ELF-1 (cell line): ENCODE measurements at places on chromosomes 2 and 18.

GRCh38 chr2:143237146-143237777 lies 108.0 kb downstream of the ARHGAP15 start:
- DNase-seq: no peak

GRCh38 chr2:240203788-240204270 lies 63.4 kb upstream of the OTOS start:
- DNase-seq: no peak

GRCh38 chr2:150732491-150732890 lies 245.0 kb upstream of the RND3 start:
- no peak for DNase-seq

GRCh38 chr2:118121986-118122524 lies 33.8 kb downstream of the INSIG2 start:
- no peak for DNase-seq

DNA sequence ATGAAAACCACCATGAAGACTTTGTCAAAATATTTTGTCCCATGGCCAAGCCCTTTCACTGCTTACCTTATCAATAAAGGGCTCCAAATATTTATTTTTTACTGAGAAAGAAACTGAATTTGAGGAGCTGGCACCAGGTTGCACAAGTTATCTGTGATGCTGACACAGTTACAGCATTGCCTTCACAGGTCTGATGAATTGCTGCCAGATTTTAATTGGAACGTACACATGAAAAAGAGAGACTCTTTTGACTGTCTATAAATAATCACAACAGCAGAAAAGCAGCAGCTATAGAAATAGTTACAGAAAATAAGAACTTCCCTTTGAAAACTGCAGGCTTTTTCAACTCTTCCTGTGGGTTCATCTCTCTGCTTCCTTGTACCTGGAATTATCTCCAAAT lies 23.9 kb downstream of the TMEM200C start:
- DNase-seq: no peak
